ENCODE measurements at places on chromosomes 5 and 9.

- peak; percentile 86 for DNase-seq
Observed at GRCh38 chr9:127567035-127567729, 44.9 kb upstream of the STXBP1 start.

DNA sequence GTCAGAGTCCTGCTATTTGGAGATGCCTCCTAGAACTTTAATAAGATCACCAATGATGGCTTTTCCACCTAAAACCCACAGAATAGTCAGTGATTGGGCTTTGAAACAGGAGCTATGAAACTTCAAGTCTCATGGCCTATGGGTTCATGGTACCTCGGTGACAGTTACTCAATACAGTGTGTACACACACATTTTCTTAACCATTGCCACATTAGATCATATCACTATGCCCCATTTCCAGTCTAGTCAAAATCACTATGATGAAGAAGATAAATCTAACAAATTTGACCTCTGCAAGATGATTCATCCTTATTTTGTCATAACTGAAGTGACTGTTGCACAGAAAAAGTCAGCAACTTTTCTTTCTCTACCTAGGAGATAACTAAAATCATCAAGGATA, 86.8 kb upstream of the OR13F1 start:
- no peak for DNase-seq

- DNase-seq = no peak
Observed at GRCh38 chr5:142770650-142771609, 753 bp downstream of the ARHGAP26 start.

- no peak for DNase-seq
Observed at GRCh38 chr9:114272739-114273431, 50.0 kb upstream of the ORM1 start.

DNA sequence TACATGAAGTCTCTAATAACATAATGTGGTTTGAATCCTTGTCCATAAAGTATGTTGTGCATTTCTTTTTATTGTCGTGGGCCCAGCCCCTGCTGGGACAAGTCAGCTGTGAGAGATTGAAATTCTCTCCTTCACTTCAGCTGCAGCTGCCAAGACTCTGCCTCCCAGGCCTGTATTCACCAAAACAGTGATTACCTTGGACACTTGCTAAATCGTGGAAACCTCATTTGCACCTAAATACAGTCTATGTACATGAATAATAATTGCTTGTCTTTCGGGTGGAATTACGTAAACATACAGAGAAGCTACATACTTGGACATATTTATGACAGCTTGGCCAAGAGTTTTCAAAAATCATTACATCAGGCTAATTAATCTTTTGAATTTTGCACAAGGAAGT, 898.5 kb upstream of the SEMA6A start:
- no peak for DNase-seq

GRCh38 chr9:70484232-70485130, 70.0 kb upstream of the KLF9 start:
- DNase-seq = no peak

- DNase-seq = no peak
Observed at GRCh38 chr5:31886206-31886605, 247.3 kb downstream of the PDZD2 start.

DNA sequence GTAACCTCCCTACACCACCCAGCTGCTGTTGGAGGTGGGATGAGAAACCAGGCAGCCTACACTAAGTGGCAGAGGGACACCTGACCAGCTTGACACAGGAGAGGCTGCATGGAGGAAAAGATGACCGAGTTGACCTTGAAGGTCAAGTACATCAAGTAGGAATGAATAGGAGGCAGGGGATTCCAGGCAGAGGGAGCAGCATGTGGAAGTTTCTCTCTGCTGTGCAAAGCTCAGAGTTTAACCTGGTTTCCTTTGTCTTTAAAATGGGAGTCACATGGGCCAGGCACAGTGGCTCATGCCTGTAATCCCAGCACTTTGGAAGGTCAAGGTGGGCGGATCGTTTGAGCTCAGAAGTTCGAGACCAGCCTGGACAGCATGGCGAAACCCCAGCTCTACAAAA, 32.6 kb downstream of the SPRY4 start:
- no peak for DNase-seq

GRCh38 chr5:78545406-78545805, 103.2 kb downstream of the LHFPL2 start:
- no peak for DNase-seq
